ENCODE measurements at places on chromosomes 5 and 9. TPM values are rescaled to one million over a fixed set of nuclear protein-coding genes. Genes with fewer than 3 reads are reported as not detected.

Gene CDC42SE2
- 29.7 TPM for total RNA-seq

Gene CDC20B
- total RNA-seq: not detected

Gene AGXT2
- total RNA-seq: not detected

Gene SPATA31A3
- not detected for total RNA-seq

DNA sequence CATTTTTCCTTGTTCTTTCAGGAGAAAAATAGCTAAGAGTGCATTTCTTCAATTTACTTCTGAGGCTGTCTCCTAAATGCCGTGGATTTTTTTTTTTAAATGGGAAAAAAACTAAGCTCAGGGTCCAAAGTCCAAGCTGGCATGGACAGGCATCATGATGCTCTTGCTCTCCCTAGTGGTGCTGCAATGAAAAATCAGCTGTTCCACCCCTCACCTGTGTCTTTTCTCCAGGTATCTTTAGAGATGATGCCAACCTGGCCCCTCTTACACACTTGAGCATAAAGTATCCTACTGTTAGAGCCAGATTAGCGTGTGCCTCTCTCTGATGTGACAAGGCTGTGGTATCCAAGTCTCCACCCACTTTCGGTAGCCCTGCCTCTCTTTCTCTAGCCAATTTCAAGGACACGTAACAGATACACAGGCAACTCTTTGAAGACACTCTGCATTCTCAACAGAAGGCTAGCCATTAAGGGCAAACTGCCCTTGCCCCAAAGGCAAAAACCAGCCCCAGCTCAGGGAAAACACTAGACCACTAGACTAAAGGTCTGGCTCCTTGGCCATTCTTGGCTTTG, 208.8 kb downstream of the SAXO1 start:
- DNase-seq: no peak

DNA sequence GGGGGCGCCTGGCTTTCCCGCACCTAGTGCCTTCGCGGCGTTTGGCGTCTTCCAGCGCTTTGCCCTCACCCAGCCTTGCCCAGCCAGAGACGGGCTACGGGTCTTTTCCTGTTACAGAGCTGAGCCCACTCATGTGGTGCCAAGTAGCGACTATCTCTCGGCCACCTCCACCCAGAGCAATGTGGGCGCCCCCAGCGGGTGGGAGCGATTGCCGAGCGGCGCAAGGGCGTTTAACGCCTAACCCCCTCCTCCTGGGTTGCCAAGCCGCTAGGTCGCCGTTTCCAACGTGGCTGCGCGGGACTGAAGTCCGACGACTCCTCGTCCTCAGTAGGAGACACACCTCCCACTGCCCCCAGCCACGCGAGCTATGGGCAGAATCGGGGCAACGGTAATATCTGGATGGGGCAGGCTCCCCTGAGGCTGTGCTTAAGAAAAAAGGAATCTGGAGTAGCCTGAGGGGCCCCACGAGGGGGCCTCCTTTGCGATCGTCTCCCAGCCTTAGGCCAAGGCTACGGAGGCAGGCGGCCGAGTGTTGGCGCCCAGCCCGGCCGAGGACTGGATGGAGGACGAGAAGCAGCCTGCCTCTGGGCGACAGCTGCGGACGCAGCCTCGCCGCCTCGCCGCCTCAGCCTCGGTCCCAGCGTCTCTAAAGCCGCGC, 5.8 kb downstream of the TLX3 start:
- DNase-seq: no peak

DNA sequence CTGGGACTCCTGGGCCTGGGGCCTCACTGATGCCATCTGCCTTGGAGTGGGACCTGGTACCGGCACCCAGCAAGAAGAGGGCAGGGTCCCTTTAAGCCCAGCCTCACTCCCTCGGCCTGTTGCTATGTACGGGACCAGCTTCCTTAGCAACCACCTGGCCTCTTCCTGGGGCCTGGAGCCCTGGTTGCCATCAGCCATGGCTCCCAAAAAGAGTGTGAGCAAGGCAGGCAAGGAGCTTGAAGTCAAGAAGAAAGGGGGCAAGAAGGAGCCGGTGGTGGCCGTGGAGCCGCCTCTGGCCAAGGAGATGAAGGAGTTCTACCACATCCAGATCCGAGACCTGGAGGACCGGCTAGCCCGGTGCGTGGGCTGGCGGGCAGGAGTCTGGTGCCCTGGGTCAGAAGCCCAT, at the start of gene CFAP157:
Gene CFAP157 (plus strand): TSS at position 153 of the 406 bp plus-strand sequence. CDS start 44 bp downstream, at position 197.
- no peak for DNase-seq

- no peak for DNase-seq
Observed at GRCh38 chr5:176368726-176369125, 3.4 kb downstream of the ARL10 start.

GRCh38 chr9:92480986-92481633, 1.2 kb downstream of the ASPN start:
- DNase-seq: no peak

DNA sequence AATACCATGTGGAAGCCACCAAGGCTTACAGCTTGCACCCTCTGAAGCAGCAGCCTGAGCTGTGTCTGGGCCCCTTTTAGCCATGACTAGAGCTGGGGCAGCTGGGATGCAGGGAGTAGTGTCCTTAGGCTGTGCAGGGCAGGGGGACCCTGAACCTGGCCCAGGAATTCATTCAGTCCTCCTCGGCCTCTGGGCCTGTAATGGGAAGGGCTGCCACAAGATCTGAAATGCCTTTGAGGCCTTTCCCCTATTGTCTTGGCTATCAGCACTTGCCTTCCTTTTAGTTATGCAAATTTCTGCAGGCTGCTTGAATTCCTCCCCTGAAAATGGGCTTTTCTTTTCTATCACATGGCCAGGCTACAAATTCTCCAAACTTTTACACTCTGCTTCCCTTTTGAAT, 9.0 kb downstream of the GPR150 start:
- no peak for DNase-seq

GRCh38 chr5:150457121-150457520, 7.6 kb upstream of the RPS14 start:
- no peak for DNase-seq

GRCh38 chr9:124399968-124400940, 15.0 kb downstream of the PSMB7 start:
- DNase-seq: no peak

- DNase-seq: no peak
Observed at GRCh38 chr9:87040410-87041009, 93.2 kb upstream of the GAS1 start.

DNA sequence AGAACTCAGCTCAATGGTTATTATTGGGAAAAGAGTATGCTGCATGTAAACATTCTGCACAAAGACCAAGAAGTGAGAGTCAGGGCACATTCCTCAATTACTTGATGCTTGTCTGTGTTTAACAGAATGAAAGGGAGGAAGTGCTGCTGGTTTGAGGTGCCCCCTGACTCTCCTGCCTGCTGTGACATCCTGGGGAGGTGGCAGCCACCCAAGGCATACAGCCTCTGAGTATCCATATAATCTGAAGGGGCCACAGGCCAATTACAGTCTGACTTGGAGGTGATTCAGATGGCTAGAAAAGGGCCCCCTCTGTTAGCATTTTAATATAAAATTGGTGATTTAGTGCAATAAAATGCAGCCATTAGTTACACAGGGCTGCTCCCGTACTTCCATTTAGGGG, 313.8 kb downstream of the ASTN2 start:
- no peak for DNase-seq

GRCh38 chr9:33022303-33022702, 2.8 kb upstream of the DNAJA1 start:
- DNase-seq: no peak

- DNase-seq: no peak
Observed at GRCh38 chr9:72185561-72185960, 36.3 kb downstream of the GDA start.

DNA sequence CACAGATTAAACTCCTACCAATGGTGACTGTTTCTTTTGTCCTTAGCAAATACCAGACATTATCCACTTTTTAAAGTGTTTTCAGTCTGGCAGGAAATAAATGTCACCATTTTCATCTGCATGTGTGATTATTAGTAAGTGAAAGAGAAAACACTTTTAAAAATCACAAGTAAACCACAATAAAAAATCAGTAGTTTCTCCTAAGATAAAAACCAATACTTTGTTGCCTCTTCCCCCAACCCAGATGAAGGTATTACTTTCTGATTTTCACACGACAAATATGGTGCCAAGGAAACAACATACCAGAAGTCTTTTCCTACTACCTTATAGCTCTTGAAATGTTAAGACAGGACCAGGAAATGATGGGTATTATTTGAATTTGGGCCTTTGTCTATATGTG, 11.5 kb upstream of the MAP3K1 start:
- DNase-seq: no peak

Measured in sciatic nerve (tissue), 2 donors.